ENCODE measurements at places on chromosomes 3 and 15.

GRCh38 chr15:50109076-50109987 lies 9.7 kb downstream of the ATP8B4 start:
- DNase-seq: no peak

DNA sequence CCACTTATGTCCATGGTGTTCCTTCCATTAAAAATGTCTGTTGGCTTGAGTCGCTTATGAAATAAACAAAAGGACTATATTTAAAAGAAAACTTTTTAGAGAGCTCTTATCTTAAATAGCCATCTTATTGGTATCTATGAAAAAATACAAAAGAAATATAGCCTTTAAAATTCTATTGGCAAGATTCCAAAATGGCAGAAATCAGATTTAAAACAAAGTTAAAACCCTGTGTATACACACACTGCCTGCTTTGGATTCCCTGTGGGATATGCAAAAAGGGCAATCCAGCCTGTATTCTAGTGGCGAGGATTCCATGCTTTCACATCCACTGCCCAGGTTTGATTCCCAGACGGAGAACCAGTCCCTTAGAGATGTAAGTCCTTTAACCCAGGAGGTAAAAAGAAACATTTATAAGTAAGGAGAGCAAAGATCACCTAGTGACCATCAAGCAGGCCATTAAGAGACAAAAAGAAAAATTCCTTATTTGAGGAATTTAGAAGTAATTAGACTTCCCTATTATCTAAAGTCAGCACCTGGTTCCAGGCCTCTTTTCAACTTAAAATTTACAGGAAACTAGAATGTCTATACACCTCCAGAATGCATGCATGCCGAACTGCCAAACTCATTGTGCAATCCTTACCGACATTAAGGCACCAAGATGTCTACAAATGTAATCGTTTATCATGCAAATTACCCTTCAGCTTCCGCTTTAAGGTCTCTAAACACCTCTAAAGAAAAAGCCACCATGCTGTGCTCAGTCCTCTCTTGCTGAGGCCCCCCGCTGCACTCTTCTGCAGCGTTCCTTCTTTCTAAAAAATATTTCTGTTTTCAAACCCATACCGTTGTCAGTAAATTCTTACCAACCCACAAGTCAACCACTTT lies 69.6 kb upstream of the STRIT1 start:
- no peak for DNase-seq

GRCh38 chr3:153927107-153927506 lies 194.1 kb upstream of the ARHGEF26 start:
- no peak for DNase-seq

DNA sequence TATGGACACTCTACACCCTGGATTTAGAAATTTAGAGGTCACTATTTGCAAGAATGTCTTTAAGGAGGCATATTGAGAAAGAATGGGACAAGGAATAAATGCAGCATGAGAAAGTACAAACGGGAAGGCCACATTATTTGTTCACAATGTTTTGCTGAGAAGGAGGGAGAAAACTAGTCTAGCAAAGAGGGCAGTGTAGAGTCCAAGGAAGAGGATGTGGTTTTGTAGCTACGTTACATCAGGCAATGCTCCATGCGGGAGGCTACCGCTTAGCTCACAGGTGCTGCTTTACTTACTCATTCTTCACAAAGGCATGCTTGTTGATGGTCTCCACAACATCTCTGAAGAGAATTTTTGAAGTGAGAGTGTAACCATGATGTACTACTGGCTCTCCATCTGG lies 191.1 kb downstream of the PLCH1 start:
- DNase-seq: no peak

DNA sequence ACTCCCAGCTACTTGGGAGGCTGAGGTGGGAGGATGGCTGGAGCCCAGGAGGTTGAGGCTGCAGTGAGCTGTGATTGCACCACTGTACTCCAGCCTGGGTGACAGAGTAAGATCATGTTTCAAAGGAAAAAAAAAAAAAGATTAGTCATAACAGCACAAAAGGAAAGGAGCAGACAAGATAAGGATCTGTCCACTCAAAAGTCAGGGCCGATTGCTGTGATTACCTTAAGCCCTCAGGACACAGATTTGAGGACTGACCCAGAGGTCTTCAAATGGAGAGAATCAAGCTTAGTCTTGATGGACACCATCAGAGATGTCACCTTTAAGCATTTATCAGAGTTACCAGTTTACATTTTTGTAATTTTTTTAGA lies 23.9 kb upstream of the HEG1 start:
- no peak for DNase-seq

DNA sequence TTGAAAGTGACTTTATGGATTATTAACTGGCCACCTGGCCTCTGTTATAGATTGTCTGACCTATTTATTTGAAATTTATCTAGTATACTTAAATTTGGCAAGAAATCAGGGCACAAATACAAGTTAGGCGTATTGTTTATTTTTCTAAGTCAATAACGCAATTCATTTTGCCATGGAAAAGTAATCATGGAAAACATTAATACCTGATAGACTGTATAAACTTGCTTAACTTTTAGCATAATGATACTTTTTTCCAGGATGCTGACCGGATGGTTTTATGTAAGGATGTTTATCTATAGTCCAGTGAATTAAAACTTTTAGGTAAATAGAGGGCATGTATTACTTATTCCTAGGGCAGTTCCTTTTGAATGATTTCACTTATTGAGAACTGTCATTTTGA lies 20.2 kb downstream of the FNDC3B start:
- no peak for DNase-seq

GRCh38 chr3:23164746-23165145 lies 38.4 kb upstream of the UBE2E2 start:
- DNase-seq: no peak

DNA sequence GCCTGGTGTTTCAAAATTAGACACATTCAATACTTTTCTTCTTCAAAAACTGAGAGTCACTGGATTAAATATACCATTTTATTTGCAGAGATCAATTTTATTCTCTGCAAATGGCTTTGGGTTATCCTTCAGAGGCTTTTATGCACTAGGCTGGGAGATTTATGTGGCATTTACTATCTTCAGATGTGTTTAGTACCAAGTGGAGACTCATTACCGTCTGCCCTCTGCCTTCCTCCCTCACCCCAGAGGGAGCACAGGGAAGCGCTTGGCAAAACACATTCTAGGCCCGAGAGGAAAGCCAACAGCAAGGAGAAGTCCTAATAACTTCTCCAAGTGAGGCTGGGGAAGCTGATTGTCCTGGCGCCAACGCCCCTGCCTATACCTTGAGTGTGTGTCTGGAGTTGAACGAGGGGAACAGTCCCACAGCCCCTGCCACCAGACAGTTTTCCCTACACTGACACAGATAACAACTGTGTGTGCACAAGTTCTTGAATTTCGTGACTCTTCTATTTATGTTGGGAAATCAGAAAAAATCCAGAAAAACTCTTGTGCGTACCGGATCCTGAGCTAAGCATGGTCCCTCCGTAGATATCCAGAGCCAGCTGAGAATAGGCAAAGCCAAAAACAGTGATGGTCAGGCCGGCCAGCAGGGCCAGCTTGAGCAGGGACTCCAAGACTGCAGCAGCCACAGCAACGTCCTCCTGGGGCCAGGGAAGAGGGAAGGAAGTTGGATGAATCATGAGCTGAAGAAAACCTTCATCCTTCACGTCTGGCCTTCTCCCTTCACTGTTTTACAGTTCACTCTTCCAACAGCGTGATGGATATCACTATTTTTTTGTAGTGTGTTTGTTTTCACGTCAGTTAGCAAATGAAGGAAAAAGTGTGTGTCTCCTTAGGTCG lies 26.6 kb downstream of the RFT1 start:
- DNase-seq: no peak

All from activated gamma-delta T cell treated with anti-CD3 and anti-CD28 coated beads, Interleukin-2, amount 50 U/mL, for 16 hours (primary cell).